T-cell (primary cell): ENCODE measurements at places on chromosomes 6 and 20. TPM values are rescaled to one million over a fixed set of nuclear protein-coding genes. Genes with fewer than 3 reads are reported as not detected.

The PKHD1 gene
- not detected for total RNA-seq

The CBLN4 gene
- total RNA-seq, result not detected

The ADAM33 gene
- total RNA-seq, result not detected

The ARHGAP40 gene
- not detected for total RNA-seq
